ENCODE measurements at places on chromosomes 3 and 15.

GRCh38 chr15:90030376-90030775 lies 29.3 kb downstream of the ZNF710 start:
- DNase-seq = no peak

- DNase-seq = no peak
Measured at GRCh38 chr3:46049093-46049492, 21.8 kb upstream of the XCR1 start.

GRCh38 chr3:21839592-21839991 lies 88.6 kb upstream of the ZNF385D start:
- no peak for DNase-seq

DNA sequence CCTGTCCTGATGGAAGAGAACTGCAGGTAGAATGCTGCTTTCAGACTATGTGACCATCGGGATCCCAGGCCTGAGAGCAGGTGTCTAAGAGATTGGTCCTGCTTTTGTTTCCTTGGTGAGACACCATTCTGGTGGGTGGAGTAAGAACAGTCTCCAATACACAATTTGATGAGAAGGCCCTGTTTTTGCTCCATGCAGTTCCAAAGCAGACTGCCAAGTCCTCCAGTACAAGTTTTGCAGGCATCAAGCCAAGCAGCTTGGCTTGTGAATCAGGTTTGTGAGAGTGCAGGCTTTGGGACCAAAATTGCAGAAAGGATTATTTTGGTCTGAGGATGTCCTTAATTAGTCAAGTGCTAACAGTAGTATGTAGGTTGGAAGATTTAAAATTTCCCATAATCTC lies 381.6 kb downstream of the FOXP1 start:
- no peak for DNase-seq

DNA sequence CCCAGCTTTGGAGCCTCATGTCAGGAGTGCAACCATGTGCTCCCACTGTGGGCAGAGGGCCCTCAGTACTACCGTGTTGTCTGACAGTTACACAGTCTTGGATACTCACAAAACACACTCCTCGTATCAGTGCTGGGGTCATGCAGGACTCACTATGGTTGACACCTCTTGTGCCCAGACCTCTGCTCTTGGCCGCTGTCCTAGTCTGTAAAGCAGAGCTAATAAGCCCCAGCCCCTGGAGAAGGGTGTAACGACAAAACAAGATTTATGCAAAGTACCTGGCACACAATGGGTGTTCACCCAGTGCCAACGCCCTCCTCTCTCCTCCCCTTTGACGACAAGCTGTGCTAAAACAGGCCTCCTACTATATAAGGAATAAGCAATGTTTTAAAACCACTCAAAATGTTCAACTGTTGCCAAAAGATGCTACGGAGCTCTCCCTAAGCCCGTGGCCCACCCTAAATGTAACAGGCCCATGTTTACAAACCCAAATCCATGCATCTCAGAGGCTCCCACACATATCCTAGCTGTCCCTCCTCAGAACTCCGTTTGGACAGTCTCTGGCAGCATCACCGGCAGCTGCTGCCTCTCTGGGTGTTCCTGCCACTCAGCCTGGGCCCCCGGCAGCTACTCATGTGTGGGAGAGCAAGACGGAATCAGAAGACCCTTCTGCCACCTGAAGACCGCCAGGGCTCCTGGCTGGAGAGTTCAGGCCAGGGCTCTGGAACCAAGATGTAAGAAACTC lies 65.8 kb downstream of the MRPL46 start:
- no peak for DNase-seq
